ENCODE measurements at places on chromosomes 12 and 14.
A peak's percentile ranks its signal among the peaks of the same experiment; 100 is the strongest.

- DNase-seq = no peak
These were observed 886 bp upstream of the PRICKLE1 start for GRCh38 chr12:42590330-42590934.

- DNase-seq = no peak
These were observed 923 bp downstream of the STAT2 start for GRCh38 chr12:56358836-56359532.

GRCh38 chr14:87898301-87898700 is 94.7 kb downstream of the GALC start:
- no peak for DNase-seq

DNA sequence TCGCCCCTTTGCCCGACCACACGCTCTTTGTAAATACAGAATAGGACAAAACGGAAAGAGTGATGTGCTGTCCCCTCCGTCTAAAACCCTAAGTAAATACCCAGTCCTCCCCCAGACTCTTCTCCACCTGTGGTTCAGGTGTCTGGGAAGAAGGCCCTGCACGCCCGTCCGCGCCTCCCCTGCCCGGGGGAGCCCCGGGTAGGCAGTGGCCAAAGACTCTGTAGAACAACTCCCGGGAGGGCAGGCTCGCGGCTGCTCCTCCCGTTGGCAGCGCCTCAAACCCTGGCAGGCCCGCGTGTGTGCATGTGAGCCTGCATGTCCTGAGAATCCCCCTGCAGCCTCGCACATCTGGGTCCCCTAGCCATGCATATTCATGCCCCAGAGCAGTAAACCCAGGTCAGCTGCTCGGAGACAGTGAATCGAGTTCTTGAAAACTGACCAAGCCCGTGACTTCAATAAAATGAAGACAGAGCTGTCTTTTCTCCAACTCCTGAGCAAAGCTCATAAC is 165.8 kb downstream of the MON2 start:
- peak; percentile 1 for DNase-seq

GRCh38 chr12:9754099-9754927 is 6.4 kb downstream of the CD69 start:
- no peak for DNase-seq

DNA sequence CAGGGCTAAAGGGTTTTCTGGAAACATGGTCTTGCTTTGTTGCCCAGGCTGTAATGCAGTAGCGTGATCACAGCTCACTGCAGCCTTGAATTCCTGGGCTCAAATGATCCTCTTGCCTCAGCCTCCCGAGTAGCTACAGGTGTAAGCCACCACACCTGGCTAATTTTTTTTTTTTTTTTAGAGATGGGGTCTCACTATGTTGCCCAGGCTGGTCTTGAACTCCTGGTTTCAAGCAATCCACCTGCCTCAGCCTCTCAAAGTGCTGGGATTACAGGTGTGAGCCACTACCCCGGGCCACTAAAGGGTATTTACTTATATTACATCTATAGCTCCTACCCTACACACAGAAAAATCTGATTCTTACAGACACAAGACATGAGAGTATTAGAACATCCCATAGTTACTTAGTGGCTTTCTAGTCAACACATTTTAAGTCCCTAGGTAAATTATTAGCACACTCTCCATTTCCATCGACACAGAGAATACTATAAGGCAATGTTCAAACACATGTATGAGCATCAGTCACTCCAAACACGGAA is 6.2 kb upstream of the DCAF11 start:
- DNase-seq = no peak

GRCh38 chr12:6688543-6688998 is 604 bp downstream of the ZNF384 start:
- peak; percentile 40 for DNase-seq

- DNase-seq = no peak
These were observed 80.8 kb downstream of the ZNF664 start for GRCh38 chr12:124053851-124054250.

DNA sequence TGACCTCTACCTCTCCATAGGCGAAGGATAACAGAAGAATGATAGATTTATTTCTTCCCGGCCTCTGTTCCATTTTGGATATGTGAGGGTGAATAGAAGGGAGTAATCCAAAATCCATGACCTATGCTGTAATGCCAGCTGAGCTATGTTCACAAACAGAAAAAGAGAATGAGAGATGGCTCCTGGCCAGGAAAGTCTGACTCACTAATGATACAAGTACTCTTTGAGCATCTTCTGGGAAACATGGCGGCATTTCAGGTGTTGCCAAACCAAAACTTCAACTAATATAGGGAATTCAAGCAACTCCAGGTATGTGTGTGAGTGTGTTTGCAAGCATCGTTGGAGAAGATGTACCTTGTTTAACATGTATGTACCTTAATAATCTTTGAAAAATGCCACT is 55.1 kb downstream of the MED13L start:
- no peak for DNase-seq

GRCh38 chr14:30873308-30874119 is 845 bp upstream of the COCH start:
- DNase-seq = no peak

GRCh38 chr12:3537719-3538465 is 46.9 kb downstream of the PRMT8 start:
- DNase-seq = no peak

DNA sequence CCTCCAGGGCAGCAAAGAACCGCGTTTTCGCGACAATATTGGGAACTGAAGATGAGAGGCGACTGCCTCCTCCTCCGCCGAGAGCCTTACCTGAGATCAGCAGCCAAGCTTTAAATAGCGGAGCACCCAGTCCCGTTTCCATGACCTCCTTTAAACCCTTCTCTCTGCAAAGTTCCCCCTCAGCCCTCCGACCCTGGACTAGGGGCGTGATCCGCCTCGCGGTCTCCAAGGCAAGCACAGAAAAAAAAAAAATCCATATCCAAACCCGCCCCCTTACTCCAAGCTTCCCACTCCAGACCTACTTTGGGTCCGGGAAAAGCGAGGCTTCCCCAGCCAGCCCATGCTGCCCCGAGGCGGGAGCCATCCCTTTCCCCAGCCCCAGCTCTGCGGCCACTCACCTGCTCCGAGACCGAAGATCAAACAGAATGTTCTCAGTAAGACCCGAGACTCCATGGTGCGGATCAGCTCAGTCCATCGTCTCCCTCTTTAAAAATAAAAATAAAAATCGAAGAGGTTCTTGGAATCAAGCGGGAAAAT is 630 bp downstream of the NELL2 start:
- DNase-seq = no peak

Data from CD4-positive, alpha-beta T cell treated with Interleukin-6 at 100 ng/mL for 8 hours (primary cell).